Activated T-cell treated with anti-CD3 and anti-CD28 coated beads for 48 hours (primary cell): ENCODE measurements at places on chromosomes 6 and 20.

DNA sequence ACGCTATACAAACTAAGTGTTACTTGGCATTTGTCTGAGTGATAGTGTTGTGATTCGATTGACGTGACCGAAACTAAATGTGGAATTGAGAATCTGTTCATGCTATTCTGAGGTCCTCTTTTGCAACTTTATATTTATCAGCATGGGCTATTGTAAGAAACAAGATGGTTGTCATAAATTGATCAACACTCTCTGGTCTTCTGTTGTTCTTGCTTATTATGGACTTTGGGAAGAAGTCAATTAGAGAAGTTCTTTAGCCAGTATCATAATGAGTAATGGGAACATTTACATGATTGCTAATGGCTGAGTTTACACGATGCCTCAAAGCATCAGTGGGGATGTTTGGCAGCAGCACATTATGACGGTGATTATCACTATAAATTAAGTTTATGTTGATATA is 195.0 kb downstream of the CD83 start:
- no peak for DNase-seq

DNA sequence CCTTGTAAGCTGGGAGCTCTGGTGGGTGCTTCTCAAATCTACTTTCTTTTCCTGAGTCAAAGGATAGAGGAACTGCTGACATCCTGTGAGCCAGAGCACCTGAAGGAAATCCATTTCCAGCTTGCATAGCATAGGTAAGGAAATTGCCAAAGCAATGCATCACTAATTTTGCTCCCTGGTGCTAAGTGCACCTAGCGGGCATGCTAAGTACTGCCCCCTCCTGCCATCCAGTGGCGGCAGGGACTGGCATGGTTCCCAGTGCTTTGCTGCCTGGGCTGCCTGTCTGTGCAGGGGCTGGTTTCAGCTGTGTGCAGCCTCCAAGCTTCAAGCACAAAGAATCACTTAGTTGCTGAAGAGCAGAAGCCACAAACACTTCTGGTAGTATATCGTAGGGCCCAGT is 63.9 kb downstream of the FARS2 start:
- DNase-seq, result no peak

GRCh38 chr6:43127877-43128276 is 43.2 kb upstream of the SRF start:
- no peak for DNase-seq

GRCh38 chr6:104653781-104654180 is 205.9 kb downstream of the HACE1 start:
- DNase-seq, result no peak

GRCh38 chr6:35058358-35058675 is 82.8 kb downstream of the TCP11 start:
- no peak for DNase-seq

DNA sequence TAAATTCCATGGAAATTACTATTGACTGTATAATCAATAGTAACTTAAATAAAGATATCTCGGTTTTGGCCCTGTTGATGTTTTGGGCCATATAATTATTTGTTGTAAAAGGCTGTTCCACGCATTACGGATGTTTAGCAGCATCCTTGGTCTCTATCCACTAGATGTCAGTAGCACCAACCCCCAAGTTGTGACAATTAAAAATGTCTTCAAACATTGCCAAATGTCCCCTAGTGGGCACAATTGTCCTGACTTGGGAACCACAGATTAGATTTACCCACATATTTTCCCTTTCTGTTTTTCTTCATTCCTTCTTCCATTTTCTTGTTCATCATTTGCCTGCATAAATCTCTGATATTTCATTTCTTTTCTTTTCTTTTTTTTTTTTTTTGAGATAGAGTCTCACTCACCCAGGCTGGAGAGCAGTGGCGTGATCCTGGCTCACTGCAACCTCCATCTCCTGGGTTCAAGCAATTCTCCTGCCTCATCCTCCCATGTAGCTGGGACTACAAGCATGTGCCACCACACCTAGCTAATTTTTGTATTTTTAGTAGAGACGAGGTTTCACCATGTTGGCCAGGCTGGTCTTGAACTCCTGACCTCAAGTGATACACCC is 13.6 kb upstream of the WFDC8 start:
- no peak for DNase-seq

- DNase-seq, result no peak
These were observed 52.6 kb downstream of the FIG4 start for GRCh38 chr6:109743739-109744138.

DNA sequence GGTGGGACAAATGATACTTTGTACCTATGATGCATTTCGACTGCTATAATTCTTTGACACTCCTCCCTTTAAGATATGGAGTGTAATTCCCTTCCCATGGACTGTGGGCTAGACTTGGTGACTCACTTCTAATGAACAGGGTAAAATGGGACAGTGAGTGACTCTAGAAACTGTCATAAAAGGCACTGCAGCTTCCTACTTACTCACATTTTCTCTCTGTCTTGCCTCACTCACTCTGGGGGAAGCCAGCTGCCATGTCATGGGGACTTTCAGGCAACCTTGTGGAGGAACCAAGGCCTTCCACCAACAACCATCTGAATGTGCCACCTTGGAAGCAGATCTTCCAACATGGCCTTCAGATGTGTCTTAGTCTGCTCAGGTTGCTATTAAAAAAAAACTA is 12.9 kb upstream of the GFOD1 start:
- DNase-seq, result no peak

- no peak for DNase-seq
These were observed 93.1 kb downstream of the ARMC2 start for GRCh38 chr6:108941281-108941680.

DNA sequence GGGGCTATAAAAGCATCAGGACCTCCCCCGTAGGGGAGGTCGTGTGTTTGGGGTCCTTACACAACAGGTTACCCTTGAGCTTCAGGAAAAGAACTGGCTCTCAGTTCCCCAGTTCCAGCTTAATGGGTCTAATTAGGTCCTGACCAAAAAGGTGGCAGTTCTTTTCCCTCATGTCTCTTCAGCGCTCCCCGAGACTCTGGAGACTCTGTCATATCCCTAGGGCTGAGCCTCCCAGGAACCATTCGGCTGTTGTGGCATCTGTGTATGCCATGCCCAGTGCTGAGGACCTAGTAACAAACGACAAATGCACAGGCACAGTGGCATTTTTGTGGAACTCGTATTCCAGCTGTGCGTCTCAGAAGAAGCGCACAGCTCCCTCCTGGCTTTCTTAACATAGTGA is 14.6 kb downstream of the PRDM1 start:
- no peak for DNase-seq

DNA sequence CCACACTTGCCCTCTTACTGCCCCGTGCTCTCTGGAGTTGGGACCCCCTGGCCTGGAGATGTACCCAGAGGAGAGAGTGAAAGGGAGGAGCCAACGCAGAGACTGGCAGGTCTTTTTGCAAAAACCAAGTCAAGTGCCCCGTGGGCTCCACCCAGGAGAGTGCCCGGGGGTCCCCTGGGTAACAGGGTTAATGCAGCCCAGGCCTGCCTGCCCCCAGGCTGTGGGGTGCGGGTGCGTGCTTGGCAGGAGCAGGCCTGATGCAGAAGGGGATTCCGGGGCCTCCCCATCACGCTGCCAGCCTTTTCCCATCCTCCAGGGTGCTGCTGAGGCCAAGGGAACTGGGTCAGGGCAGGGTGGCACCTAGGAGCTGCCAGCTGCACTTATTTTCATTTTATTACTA is 184.4 kb downstream of the ERMARD start:
- DNase-seq, result no peak

DNA sequence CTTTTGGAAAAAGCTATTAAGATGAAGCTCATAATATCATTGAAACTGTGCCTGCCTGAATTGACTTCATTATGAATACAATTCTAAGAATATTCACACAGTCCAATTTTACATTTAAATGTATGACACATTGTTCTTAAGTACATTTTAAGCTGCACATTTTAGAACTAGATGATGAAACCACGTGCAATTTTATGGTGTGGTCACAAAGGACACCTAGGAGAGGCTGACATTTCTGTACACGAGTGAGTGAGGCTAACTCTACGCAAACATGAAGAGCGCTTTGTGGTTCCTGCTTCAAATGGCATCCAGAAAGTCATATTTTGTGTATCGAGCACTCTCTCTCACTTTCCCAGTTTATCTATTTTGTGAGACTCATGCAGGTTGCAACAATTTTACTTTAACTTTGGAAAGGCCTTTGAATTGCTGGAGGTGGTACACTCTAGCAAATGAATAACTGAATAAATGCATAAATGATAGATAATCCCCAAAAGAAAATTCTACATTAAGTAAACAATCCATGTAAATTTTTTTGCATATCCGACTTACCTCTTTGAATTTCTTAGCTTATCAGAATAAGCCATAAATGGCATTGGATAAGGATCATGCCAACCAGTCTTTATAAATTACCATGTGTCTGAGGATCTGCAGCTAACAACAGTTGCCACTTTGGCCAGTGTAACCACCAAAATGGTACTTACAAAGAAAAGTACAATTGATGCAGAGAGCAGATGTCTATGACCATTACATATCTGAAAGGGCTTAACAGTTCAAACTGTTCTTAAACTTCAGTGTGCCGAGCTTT is 97.3 kb downstream of the NRSN1 start:
- no peak for DNase-seq

DNA sequence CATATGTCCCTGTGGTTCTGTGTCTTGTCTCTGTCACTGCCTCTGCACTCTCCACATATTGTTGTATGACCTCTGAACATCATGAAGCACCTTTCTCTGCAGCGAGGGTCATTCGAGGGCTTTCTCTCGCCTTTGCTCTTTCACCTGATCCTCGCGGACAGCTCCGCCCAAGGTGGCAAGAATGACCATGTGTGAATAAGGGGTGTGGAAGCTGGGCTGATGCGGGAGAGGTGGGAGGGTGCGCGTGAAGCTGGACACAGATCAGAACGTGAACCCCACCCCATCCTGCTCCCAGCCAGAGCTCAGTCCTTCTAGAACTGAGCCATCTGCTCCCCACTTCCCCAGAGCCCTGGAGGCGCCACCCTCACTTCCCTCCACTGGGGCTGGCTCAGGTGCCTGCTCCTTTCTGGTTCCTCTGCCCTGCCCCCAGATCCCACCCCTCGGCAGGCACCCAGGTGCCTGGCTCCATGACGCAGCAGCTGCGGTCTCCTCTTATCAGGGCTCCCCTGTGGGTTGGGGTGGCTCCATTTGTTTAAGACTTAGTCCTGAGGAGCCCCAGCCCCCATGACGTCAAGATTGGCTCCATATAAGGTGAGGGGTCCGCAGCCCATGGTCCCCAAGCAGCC is at the start of gene MUCL3:
Gene MUCL3 (plus strand): TSS at position 613 of the 626 bp plus-strand sequence. CDS start 27 bp downstream, outside the sequence.
- no peak for DNase-seq

DNA sequence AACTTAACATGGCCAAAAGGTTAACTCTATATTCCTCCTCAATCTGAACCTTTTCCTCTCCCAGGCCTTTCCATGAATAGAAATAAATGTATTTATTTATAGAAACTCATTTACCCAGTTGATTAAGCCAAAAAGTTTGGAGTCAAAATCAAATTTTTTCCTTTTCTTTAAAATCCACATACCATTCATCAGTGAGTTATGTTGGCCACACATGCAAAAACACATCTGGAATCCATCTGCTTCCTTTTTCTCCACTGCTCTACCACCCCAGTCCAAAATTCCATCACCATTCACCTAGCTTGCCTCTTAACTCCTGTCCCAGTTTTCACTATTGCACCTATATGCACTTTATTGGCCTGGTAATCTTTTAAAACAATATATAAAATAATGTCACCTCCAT is 62.4 kb upstream of the TMEM200A start:
- no peak for DNase-seq
